ENCODE measurements at places on chromosomes 6 and 20.

GRCh38 chr6:166389119-166389518, 6.4 kb upstream of the MPC1 start:
- DNase-seq = no peak

- peak; percentile 10 for DNase-seq
Measured at GRCh38 chr6:137589067-137589848, 95.1 kb upstream of the OLIG3 start.

GRCh38 chr6:165983112-165984072, 184.3 kb downstream of the TBXT start:
- no peak for DNase-seq

- DNase-seq = peak; percentile 15
Measured at GRCh38 chr6:135880066-135880972, 28.8 kb downstream of the PDE7B start.

DNA sequence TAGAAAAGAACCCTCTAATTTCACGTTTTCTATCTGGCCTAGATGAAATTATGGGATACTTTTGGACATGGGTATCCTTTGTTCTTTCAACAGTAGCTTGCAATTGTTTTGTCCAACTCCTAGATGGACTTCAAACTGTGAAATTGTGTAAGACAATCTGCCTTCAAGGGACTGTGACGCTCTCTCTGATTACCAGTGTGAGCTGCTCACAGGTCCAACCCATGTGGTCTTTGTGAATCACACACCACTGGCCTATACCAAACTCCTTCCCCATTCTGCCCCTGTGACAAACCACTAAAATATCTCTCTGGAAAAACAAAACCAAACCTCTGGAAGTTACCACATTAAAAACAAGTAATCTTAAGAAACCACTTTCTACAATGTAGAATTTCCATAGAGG, 59.5 kb downstream of the NINL start:
- peak; percentile 88 for DNase-seq

DNA sequence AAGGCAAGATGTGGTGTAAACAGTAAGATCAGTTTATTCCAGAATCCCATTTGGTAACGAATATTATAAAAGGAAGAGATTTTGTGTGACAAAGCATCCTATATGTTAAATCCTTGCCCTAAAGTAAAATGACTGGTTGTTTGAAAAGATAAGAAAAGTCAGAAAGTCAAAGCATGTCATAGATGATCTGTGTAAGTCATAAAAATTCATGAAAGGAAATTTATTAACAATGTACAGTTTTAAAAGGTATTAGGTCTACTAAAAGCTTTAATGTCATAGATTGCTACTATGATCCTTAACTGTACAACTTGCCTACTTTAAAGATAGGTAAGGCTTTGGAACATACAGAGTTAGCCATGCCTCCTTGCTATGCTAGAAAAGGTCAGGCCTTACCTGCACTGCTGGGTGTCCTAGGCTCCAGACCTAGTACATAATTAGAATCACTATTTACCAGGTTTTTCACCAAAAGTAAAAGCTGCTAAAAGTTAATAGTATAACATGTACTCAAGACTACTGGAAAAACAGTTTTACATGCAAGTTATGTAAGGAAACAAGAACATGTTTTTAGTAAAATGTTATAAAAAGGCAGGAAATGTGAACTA, 1090.1 kb upstream of the ADGRB3 start:
- DNase-seq = no peak

GRCh38 chr20:13419477-13419876, 198.4 kb downstream of the ISM1 start:
- DNase-seq = no peak

- DNase-seq = no peak
Measured at GRCh38 chr20:50127587-50128519, 14.9 kb upstream of the UBE2V1 start.

DNA sequence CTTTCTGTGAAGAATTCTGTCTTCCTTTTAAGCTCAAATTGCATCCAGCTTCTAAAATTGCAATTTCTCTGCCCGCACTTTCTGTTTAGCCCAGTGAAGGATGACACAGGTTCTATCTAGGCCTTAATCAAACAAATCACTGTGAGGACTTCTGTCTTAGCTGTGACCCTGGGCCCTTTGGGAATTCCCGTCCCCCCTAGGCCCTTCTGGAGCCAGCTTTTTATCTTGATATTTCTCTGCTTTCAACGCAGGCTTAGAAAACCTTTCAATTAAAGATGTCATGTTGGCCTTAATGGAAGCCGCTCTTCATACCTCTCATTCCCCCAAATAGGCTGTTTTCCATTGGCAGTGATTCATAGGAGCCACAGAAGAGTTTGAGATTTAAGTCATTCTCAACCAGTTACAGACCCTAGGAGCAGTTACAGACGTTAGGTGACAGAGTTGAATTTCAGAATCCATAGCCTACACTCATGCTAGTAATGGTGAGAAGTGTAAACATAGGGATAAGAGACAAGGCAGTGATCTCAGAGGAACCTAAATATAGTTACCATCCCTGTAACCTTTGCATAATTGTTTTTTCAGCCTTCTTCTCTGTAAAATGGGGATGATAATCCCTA, 74.8 kb upstream of the FLRT3 start:
- DNase-seq = no peak

DNA sequence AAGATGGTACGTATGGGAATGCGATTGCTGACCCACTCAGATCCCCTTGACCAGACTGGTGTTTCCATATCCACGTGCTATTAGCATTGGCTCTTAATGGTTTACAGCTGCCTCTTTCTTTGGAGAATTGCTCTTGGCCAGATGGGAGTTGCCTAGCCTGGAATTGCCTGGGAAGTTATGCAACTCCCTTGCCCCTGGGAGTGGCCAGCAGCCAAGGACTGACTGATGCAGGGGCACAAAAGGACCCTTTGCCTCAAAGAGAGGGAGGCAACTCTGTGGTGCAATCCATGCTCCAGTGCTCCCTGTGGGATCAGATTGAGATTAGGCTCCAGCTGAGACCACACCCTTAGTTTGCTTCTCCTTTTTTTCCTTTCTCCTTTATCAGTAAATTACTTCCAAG, 203.5 kb upstream of the JAG1 start:
- DNase-seq = no peak

DNA sequence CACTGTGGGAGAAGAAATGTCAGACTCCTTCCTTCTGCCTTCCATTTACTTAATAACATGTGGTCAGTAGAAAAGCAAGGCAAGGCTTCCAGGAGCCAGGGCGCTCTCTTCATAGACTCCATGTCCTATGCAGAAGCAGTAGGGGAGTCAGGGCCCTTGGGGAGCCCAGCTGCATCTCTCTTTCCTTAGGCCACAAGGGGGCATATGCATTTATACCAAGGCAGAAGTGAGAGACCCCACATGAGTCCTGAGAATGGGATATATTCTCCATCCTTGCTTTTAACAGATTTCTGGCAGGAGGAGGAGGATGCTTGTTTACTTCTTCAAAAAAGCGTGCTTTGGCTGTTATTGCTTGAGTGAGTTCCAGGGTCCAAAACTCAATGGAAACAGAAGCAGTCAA, 198.5 kb downstream of the HIVEP2 start:
- DNase-seq = no peak

DNA sequence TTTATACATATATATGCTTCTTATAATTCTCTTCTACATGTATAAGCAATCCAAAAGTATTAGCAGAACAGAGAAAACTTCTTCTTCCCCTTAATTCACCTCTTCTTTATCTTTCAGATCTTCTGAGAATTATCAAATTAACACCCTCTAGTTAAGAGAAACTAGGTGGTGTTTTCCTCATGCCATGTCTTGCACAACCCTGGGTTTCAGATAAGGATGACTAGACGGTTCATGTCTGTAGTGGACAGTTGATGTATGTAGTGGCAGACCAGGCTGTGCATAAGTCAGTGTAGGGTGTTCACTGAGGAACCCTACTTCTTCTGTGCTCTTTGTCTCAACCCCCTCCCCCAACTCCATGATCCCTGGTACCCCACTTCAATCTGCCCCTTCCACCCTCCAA, 187.3 kb downstream of the SAMD5 start:
- DNase-seq = no peak

DNA sequence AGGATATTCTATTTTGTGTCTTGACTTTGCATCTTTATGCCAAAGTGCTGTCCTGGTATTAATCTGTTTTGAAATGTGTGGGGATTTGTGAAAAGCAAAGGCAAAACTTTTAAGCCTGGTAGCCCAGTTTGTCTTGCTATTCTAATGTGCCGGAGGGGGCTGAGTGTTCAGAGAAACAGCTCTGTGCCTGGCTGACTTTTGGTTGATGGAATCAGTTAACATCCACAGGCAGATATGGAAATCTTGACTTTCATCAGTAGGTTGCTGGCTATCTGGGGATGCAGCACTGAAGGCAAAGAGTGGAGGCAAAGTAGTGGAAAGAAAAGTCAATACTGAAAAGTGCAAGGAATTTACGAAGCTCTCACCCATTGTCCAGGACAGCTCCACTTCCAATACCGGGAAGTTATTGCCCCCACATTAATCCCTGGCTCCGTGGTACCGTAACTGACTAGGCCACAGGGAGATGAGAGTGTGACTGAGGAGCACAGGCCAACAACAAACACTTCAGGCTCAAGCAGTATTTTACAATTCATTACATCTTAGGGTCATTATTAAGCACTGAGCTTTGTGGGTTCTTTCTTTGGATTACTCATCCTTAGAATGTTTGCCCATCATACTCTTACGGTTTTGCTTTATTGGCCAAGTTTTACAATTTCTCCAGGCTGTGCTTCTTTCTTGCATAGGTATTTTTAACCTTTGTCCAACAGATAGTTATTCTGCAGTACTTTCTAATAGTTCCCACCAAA, 164.6 kb downstream of the MTFR2 start:
- DNase-seq = no peak

GRCh38 chr6:43269273-43270007, 26.2 kb downstream of the TTBK1 start:
- DNase-seq = no peak

DNA sequence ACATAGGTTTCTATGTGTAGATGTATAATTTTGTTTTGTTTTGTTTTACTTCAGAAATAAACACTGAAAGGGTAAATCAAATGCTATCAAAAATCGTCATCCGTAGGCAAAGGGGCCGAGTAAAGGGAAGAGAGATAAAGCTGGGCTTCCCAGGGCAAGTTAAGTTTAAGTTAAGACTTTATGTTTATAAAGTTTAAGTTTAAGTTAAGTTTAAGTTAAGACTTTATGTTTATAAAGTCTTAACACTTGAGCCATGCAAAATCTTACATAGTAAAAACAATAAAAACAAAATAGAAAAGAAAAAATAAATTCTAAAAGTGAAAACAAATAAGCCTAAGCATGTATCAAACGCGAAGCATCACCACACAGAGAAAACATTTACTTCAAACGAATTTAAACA, 216.1 kb upstream of the SYNDIG1 start:
- no peak for DNase-seq

DNA sequence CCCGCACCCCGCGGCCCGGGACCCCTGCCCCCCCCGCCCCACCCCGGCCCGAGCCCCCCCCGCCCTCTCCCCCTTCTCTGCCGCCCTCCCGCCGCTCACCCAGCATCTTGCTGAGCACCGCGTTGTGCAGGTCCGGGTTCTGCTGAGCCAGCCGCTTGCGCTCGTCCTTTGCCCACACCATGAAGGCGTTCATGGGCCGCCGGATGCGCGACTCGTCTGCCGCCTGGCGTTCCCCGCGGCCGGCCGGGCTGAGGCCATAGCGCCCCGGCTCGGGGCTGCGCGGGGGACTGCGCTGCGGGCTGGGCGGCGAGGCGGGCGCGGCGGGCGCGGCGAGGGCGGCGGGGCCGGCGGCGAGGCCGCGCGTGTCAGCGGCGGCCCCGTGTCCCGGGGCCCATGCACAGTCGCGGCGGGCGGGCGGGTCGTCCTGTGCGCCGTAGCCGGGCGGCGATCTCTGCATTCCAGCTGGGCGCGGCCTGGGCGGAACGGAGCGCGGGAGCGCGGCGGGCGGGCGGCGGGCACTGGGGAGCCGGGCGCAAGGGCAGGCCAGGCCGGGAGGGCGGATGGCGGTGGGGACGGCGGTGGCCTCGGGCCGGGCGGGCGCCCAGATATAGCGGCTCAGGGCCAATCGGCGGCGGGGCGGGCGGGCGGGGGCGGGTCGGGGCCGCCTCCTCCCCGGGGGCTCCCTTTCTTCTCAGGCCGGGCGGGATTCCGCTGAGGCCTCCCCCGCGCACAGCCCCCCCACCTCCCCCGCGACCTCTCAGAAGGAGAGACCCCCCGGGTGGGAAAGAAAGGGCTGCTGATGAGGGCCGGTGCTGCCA, at the start of gene SOX18:
Gene SOX18 (minus strand): TSS at position 580 of the 818 bp plus-strand sequence. CDS start 123 bp downstream, at position 457.
- no peak for DNase-seq

- no peak for DNase-seq
Measured at GRCh38 chr20:10651227-10651990, 22.4 kb downstream of the JAG1 start.

DNA sequence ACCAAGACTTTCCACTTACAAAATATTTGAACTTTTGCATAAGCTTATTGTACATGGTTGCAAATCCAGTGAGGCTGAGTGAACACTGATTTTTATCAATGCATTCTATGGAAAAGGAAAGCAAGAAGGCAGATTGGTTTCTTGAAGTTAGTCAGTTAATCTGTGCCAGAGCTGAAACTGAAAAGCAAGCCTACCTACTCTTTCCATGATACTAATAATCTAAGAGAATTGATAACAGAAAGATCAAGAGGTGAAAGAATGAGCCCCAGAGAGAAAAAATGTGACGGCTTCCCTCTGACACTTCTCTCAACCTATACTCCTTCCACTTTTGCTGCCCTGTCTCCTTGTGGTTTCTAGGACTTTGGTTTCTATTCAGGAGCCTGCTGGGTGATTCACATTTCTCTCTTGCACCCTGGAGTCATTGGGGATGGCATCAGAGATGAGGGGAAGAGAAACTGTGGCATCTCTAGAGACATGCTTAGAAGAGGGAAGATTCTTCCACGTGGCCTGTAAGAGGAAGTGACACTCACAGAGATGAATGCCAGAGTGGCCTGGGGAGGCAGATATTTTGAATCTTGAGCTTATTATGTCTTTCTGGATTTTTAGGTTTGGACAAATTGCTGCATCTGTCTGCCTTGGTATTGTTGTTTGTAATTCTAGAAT, 158.6 kb upstream of the RIMS1 start:
- DNase-seq = no peak

GRCh38 chr6:119226089-119226488, 123.5 kb downstream of the MAN1A1 start:
- DNase-seq = no peak

- no peak for DNase-seq
Measured at GRCh38 chr20:11302436-11302835, 615.3 kb upstream of the BTBD3 start.

DNA sequence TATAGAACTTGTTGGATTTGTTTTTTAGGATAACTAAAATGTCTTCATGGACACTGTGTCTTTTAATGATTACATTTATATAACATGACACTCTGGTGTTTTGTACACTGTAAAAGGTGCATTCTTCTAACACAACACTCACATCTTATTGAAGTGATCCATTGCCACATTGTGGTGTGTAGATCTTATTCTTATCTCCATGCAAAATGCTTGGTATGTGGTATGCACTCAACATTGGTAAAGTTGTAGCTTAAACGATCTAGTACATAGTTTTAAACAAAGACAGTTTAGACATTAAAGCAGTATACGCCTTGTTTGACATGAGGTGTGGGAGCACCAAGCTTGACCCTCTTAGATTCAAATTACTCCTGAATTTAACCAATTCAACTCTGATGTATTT, 84.7 kb downstream of the SASH1 start:
- no peak for DNase-seq
